ENCODE measurements at places on chromosomes 4 and X. TPM values are rescaled to one million over a fixed set of nuclear protein-coding genes. Genes with fewer than 3 reads are reported as not detected.

Gene HOPX
- total RNA-seq, result under 0.01 TPM

Gene TMEM144
- 9.2 TPM for total RNA-seq

Gene KIT
- 0.43 TPM for total RNA-seq

Gene STOX2
- 3.4 TPM for total RNA-seq

Gene WDR45
- total RNA-seq, result 36.3 TPM

Gene SUPT20HL2
- total RNA-seq, result 0.14 TPM

Gene ELF4
- 9.1 TPM for total RNA-seq

Gene USP9X
- total RNA-seq, result 110 TPM

Gene SYP
- 0.18 TPM for total RNA-seq

Gene CXorf65
- total RNA-seq, result not detected

Gene PF4V1
- total RNA-seq, result 51.0 TPM

Gene CT45A3
- total RNA-seq, result not detected

Gene UCP1
- total RNA-seq, result not detected

Gene BEX4
- total RNA-seq, result 29.9 TPM

Gene MAGED4
- 45.2 TPM for total RNA-seq

Gene MAD2L1
- total RNA-seq, result 3.0 TPM

Gene RHOXF1
- not detected for total RNA-seq

Gene SH3TC1
- total RNA-seq, result 1.7 TPM

Gene RAB33A
- 2.4 TPM for total RNA-seq

Data from smooth muscle cell of bladder (primary cell).